CD8-positive, alpha-beta T cell (primary cell): ENCODE measurements at places on chromosomes 3 and 15.

- DNase-seq = no peak
Measured at GRCh38 chr3:37991823-37992222, 1.2 kb downstream of the VILL start.

DNA sequence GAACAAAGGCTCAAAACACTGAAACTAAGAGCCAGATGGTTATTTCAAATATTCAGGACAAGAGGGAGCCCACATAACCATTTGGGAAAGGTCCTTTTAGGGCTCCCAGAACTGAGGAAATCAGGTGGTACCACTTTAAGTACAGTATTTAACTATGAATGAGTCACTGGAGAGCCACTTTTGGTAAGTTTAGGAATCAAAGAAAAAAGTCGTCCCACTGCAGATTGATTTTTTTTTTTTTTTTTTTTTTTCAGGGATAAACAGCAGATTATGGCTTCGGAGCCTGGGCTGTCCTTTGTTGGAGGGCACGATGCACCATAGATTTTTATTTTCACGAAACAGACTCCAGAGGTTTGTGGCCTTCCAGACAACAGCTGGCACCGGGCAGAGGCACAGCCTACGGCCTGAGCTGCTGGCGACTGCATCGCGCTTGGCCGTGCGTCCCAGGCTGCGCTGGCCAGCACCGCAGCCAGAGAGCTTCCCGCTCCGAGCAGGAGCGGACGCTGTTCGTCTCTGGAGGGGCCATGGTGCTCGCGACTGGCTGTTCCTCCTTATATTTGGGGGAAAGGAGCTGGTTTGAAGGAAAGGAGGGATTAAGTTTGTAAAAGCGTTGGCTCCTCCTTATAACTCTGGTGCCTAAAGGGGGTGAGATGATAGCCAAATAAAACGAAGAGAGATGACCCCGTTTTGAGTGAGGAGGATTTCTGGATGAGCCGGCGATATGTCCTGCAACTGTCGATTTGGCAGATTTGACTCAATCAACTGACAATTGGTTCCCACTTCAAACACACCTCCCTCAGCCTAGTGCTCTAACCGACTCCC, 152.9 kb upstream of the GOLIM4 start:
- DNase-seq = no peak

DNA sequence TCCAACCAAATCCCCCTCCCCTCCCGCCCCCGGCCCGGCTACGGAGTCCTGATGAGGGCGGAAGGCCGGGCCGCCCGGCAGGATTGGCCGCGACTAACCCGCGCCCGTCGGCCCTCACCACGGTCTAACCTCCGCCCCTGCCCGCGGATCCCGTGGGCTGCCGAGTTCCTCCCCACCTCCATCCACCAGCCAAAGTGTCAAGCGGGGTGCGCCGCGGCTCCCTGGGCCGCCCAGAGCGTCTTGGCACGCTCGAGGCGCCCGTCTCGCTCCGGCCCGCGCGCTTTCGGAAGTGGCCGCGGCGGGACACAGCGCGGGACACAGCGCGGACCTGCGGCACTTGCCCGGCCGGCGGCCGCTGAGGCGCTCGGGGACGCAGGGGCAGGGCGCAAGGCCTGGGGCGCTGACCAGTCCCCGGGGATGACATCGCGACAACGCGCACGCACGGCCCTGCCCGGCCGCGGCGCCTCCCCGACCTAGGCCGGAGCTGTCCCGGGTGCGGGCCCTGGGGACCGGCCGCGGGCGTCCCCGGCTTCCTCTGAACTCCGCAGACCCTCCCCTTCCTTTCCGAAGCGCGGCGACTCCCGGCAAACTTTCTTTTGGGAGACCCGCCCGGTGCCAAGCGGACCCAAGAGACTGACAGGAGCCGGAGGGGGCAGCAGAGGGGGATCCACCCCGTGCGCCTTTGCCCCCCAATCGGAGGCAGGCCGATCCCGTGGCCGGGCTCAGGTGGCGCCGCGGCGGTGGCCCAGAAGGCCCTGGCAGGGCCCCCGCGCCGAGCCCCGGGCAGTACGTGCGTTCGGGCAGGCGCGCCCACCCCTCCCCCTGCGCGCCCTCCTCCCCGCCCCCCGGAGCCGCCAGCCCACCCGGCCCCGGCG, 112.8 kb upstream of the ICE2 start:
- DNase-seq = peak; percentile 64

GRCh38 chr15:56672721-56673120, 60.6 kb downstream of the ZNF280D start:
- no peak for DNase-seq

DNA sequence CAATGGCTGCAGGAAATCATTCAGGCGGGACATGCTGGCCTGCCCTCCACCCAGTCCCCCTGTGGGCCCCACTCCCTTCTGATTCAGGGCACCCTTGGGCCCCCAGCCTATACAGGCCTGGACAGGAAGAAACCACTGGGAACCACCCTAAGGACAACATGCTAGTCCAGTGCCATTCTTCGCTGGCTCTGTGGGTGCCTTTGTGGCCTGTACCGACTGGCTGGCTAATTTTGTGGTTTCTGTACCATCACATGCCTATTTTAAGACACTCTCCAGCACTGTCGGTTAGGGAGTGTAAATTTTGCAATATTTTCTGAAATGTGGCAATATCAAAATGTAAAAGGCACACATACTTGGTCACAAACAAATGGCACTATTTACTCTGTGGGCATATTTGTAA, 61.4 kb upstream of the POLG start:
- DNase-seq = no peak
